Inflammatory macrophage (primary cell): ENCODE measurements at places on chromosomes 1 and 21.
A peak's percentile ranks its signal among the peaks of the same experiment; 100 is the strongest.

DNA sequence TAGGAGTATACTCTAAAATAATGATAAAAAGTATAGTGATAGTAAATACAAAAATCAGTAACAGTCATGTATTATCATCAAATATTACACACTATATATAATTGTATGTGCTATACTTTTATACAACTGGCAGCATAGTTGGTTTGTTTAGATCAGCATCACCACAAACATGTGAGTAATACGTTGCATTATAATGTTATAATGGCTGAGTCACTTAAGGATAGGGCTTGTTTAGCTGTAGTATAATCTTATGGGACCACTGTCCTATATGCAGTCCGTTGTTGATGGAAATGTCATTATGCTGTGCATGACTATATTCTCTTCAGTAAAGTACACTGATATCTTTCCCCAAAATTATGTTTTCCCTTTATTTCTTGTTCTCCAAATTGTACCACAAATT lies 92.8 kb downstream of the LYPLAL1 start:
- DNase-seq = no peak

- peak; percentile 78 for DNase-seq
These were observed 10.6 kb downstream of the TXNIP start for GRCh38 chr1:145985502-145986439.

GRCh38 chr1:47761974-47762373 lies 235.2 kb downstream of the TRABD2B start:
- DNase-seq = no peak

DNA sequence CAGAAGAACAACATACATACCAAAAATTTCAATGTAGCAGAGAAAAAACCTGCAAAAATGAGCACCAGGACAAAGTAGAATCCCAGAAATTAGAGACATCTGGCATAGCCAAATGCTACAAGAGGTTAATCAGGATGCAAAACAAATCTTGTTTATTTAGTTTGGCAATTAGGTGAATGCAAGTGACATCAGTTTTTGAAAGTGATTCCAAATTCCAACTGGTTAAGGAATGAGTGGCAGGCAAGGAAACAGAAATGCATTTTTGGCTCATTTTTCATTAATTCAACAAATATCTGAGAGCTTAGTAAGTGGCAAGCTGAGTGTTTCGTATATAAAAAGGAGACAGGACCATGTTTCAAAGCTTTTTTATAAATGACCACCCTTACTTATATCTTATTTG lies 21.3 kb downstream of the SCAF4 start:
- no peak for DNase-seq

- DNase-seq = no peak
These were observed 120.5 kb downstream of the TMEM53 start for GRCh38 chr1:44553771-44554170.

DNA sequence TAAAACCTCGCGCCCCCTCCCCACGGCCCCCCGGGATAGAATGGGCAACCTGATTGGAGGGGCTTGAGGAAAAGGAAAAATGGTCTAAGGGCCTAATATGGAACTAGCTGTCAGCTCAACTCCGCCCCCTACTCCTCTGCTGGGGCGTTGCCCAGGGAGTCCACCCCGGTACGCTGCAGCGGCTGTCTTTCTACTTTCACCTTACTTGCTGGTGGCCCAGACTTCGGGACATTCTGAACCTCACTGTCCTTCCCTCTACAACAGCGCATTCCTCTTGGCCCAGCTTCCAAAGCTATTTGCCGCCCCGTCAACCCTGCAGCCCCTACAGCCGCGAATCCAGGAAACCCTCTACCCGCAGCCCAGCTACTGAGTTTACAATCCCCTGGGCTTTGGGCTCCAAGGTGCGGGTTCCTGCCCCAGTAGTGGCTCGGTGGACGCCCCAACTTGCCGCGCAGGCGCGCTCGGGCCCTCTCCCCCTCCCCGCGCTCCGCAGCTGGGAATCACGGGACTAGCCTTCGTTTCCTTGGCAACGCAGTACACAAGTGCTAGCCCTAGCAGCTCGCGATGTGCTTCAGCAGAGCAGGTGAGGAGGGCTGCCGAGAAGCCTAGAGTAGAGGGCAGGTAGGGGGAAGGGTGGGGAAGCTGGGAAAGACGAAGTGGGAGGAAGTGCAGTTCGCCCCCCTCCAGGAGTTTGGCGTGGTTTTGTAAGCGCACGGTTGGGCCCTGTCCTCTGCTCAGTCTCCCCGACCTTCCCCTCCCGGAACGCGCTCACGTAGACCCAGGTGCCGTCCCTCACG lies 55.6 kb downstream of the CHIA start:
- DNase-seq = peak; percentile 83

DNA sequence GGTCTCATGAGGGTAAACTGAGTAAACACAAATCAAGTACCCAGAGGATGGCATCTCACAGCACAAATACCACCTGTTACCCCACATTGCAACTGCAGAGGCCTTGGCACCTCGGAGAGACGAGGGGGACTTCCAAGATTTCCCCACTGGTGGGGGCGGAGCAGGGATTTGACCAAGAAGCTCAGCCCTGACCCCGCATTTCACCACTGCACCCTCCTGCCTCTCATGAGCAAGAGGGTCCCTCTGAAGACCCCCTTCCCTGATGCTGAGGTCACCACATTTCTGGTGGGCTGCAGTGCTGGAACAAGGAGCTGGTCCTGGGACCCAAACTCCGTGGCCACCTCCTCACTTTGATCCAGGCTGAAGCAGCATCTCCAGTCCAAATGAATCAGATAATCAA lies 342.4 kb downstream of the NPHP4 start:
- DNase-seq = no peak
